ENCODE measurements at places on chromosomes 4 and X.

GRCh38 chrX:13170966-13171558 is 126.6 kb upstream of the FAM9C start:
- DNase-seq = no peak

DNA sequence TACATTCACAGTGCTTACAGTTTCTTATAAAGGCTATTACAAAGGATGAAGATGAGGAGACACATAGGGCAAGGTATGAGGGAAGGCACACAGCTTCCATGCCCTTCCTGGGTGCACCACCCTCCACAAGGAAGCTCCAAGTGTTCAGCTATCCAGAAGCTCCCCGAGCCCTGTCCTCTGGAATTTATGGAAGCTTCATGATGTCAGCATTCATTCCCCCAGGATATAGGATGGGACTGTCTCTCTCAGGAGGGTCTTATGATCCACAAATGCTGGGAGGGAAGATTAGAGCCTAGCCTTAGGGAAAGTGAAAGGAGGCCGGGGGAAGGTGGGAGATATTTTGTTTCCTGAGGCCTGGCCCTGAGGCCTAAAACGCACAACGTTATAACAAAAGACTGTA is 236.0 kb downstream of the ANK2 start:
- DNase-seq = no peak

GRCh38 chr4:19304028-19304427 is 947.7 kb upstream of the SLIT2 start:
- no peak for DNase-seq

DNA sequence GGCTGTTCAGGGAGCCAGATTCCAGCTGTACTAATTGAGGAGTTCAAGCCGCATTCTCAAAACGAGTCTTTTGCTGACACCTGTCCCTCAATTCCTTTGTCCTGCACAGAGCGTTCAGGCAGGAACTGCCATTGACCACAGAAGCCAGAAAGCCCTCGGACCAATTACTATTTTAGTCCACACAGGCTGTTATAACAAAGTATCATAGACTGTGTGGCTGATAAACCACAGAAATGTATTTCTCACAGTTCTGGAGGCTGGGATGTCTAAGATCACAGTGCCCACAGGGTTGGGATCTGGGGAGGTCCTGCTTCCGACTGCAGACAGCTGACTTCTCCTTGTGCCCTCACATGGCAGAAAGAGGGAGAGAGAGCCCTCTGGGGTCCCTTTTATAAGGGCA is 119.8 kb upstream of the ATP6AP2 start:
- no peak for DNase-seq

DNA sequence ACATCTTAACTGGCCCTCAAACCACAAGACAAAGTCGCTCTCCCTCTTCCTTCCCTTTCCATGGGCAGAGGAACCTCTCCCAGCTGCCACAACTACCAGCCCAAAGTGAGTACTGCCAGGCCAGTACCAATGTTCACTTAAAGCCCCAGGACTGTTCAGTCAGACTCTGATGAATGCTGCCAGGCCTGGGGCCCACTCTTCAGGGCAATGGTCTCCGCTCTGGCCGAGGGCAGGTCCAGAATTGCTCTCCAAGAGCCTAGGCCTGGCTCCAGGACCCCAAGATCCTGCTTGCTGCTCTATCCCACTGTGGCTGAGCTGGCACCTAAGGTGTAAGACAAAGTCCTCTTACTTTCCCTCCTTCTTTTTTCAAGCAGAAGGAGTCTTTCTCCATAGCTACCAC is 790.9 kb downstream of the KLHL13 start:
- DNase-seq = no peak

GRCh38 chr4:173159791-173160190 is 8.8 kb upstream of the GALNT7 start:
- DNase-seq = no peak

GRCh38 chr4:139329665-139330200 is 27.5 kb upstream of the NDUFC1 start:
- no peak for DNase-seq

DNA sequence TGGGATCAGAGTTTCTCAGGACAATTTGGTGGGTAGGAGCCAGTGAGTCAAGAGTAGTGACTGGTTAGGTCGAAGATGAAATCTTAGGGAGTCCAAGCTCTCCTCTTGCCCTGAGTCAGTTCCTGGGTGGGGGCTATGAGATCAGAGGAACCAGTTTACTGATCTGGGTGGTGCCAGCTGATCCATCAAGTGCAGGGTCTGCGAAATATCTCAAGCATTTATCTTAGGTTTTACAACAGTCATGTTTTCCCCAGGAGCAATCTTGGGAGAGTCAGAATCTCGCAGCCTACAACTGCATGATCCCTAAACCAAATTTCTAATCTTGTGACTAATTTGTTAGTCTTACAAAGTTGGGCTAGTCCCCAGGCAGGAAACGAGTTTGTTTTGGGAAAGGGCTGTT is 1833.2 kb upstream of the PCDH7 start:
- no peak for DNase-seq

- DNase-seq = no peak
These were observed 17.5 kb downstream of the VEGFD start for GRCh38 chrX:15366506-15367352.

GRCh38 chr4:139919004-139919403 is 235.0 kb downstream of the MAML3 start:
- no peak for DNase-seq

Data from germinal center (tissue), 1 donor.